HTR-8/SVneo (cell line): ENCODE measurements at places on chromosomes 16 and 17.

- DNase-seq: no peak
These were observed 116.3 kb upstream of the MAF start for GRCh38 chr16:79716645-79717332.

DNA sequence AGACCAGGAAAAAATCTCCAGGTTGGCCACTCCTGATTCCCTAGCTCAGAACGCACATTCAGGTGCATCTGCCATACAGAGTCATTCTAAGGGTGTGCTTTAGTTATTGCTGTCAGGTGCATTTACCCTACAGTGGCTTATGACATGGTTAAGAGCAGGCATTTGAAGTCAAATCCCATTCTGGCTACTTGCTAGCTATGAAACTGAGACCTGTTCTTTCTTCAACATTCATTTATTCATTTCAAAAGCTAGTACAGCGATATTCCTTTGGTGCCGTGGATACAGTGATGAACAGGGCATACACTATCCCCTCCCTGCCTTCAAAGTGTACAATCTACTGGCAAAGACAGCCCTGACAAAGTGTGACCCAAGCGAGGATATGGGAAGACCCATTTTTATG lies 508.3 kb downstream of the NPIPA7 start:
- DNase-seq: no peak

DNA sequence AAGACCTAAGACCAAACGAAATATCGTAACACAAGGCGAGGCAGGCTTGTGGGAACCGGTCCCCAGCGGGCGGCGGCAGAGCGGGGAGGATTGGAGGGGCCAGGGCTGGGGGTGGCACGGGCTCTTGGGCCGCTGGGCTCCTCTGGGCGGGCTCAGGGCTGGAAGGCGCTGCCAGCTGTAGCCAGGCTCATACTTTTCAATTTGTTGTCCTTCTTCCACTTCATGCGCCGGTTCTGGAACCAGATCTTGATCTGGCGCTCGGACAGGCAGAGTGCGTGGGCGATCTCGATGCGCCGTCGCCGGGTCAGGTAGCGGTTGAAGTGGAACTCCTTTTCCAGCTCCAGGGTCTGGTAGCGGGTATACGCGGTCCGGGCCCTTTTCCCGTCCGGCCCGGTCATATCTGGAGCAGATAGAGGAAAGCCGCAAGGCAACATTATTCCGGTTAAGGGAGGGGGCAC lies 1.5 kb downstream of the HOXB5 start:
- DNase-seq: no peak

DNA sequence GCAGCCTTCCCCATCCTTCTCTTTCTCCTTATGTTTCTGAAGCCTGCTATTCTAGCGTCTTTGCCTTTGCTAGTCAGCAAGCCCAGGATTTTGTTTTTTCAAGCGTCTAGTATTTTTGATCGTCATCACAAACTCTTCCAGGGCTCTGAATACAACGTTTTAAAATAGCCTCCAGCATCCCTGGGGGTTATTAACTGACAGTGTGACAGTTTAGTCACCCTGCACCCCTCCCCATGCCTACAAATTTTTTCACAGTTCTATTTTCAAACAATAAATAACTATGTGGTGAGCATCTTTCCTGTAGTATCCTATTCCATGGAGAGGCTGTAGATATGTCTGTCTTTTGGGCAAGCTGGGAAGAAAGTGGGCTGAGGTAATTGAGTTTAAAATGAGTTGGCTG lies 280.9 kb downstream of the MAP2K4 start:
- no peak for DNase-seq

GRCh38 chr17:29341726-29342125 lies 47.8 kb upstream of the NUFIP2 start:
- peak; percentile 30 for DNase-seq

- DNase-seq: no peak
These were observed 109.8 kb downstream of the SLC39A11 start for GRCh38 chr17:72982680-72983079.

GRCh38 chr16:64745258-64745930 lies 376.5 kb downstream of the CDH11 start:
- no peak for DNase-seq
